ENCODE measurements at places on chromosomes 4 and X. TPM values are rescaled to one million over a fixed set of nuclear protein-coding genes. Genes with fewer than 3 reads are reported as not detected.

Gene DCAF8L1
- not detected for total RNA-seq

Gene MAOB
- 22.4 TPM for total RNA-seq

Gene GSTCD
- 5.9 TPM for total RNA-seq

Gene RBM46
- not detected for total RNA-seq

DNA sequence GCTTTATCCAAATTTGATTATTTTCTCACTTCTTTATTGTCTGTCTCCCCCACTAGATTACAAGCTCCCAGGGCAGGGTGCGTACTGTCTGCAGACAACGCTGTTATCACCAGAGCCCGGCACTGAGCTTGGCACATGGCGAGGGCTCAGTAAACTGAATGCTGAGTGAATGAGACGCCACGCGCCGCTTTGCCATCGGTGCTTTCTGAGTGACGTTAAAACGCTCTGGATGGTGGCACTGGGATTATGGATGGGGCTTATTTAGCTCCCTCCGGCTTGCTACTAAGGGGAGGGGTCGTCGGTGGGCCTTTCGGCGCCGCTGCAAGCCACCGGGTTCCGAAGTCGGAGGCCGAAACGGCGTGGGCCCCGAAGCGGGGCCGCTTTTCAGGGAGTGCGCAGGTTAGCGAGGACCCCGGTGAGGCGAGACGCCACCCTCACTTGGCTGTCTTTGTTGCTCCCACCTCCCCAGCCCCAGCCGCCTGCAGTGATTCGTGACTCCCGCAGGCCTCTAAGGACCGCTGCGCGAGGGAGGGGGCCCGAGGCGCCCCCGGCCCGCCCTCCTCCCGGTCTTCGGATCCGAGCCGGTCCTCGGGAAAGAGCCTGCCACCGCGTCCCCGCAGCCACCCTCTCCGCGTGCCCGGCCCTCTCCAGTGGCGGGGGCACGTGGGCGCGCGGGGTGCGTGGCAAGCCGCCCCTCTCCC lies 569 bp upstream of the FHL1 start:
- H3K36me3 ChIP-seq, result no peaks in the 10 kb centered on the region
- no peak overlapping the region for H3K27ac ChIP-seq
- DNase-seq, result no peak

- DNase-seq, result no peak
- H3K4me3 ChIP-seq, result no peak overlapping the region
- no peak overlapping the region for H3K27ac ChIP-seq
- H3K4me1 ChIP-seq, result no peaks in the 10 kb centered on the region
- no peaks in the 10 kb centered on the region for H3K27me3 ChIP-seq
These were observed 358.6 kb upstream of the NOCT start for GRCh38 chr4:138656990-138657389.

- H3K27me3 ChIP-seq, result no peaks in the 10 kb centered on the region
These were observed 28.9 kb downstream of the AFF1 start for GRCh38 chr4:86963697-86964096.

All from body of pancreas (tissue), 4 donors.